RPMI7951 (cell line): ENCODE measurements at places on chromosomes 11 and 22.

DNA sequence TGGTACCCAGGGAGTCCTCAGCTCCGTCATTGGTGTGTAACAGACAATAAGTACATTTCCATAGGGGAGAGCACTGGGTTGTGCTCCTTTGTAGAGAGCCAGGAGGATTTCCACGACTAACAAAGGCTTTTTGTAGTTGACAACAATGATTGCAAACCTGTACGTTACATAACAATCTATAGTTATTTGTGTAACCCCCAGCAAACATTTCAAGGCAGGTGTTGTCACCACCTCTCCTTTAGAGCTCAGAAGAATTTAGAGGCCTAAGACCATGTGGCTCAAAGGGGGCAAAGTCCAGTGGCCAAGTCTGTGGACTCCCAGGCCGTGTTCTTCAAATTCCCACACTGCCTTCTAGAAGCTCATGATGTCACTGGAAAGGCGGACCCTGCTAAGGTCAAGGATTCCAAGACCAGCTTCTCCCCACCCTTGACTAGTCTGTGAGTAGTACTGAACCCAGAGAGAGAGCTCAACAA, 15.8 kb downstream of the RPL27A start:
- no peak for DNase-seq

DNA sequence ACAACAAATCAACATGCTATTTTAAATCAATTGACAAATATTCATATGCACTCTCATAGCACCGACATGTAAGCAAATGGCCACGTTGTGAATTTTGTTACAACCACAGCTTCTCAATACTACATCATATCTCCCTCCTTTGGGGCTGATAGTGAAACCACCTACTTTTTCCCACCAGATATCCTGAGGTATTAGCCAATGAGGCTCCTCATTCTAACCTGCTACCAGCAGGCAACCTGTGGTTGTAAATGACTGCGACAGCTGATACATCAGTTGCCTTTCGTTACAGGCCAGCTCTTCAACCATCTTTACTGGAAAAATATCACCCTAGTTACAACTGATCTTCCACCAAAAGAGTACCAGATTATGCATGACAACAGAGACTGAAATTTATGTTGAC, 3.7 kb upstream of the XKR3 start:
- DNase-seq: no peak

GRCh38 chr11:9208726-9209501, 56.2 kb downstream of the DENND5A start:
- peak; percentile 9 for DNase-seq

- DNase-seq: peak; percentile 53
Observed at GRCh38 chr11:95788921-95789505, 569 bp downstream of the FAM76B start.

- no peak for DNase-seq
Observed at GRCh38 chr22:43171019-43171491, 15.9 kb downstream of the TTLL12 start.

DNA sequence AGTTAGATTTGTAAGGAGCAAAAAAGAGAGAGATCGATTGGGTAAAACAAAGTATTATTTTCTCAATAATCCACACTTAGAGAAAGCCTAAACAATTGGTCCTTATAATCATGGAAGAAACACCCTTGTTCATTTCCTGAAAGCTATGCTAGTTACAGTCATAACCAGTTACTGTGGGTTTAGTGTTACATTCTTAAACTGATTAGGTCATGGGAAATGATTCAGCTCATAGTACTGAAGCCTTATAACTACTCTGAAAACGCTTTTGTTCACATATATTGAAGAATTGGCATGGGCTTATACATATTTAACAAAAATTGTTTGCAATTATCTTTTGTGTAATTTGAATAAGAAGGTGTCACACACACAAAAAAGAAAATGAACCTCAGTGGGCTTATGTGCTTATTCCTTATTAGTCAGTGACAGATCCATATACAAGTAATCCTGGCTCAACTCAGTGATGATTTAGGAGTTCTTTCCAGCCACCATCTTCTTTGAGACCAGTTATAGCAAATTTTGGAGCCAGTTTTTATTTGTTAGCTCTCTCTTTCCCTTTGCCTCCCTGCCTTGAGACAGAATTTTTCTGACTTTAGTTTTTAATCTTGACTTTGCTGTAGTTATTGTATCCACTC, 198.5 kb upstream of the CTSC start:
- peak; percentile 84 for DNase-seq

DNA sequence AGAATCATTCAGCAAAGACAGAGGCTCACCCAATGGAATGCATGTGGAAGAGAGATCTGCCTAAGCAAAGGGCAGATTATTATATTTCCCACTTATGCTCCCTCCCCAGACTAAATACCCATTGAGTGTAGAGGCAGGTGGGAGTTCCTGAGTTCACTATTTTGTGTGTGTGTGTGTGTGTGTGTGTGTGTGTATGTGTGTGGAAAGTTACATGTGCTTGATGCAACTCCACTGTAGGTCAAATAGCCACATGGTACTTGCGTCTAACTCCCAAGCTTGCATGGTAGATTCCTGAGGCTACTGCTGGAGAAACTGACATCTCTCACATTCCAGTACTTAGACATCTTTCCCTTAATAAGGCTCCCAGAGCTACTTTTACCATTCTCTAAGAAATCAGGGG, 3.4 kb upstream of the COPB1 start:
- no peak for DNase-seq

GRCh38 chr22:23424031-23424430, 156.1 kb downstream of the IGLL1 start:
- DNase-seq: no peak

- peak; percentile 11 for DNase-seq
Observed at GRCh38 chr11:112470355-112470754, 209.7 kb upstream of the PLET1 start.

GRCh38 chr11:119356349-119357031, 10.0 kb upstream of the MFRP start:
- no peak for DNase-seq

DNA sequence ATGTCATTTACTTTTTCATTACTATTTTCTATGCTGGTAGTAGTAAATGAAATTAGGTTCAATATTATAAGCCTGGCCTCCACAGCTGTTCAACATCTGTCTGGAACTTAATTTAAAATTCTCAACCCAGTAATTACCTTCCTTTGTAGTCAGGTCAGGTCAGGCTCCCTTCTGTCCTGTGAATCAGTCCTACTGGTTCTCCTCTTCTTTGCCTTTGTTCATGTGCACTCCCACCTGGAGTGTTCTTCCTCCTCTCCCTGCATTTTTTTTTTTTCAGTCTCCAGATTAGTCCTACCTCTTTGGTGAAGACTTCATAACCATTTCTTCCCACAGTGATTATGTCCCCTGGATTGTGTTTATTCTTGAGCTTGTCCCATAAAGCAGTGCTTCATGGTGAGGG, 67.9 kb downstream of the DKK3 start:
- no peak for DNase-seq

DNA sequence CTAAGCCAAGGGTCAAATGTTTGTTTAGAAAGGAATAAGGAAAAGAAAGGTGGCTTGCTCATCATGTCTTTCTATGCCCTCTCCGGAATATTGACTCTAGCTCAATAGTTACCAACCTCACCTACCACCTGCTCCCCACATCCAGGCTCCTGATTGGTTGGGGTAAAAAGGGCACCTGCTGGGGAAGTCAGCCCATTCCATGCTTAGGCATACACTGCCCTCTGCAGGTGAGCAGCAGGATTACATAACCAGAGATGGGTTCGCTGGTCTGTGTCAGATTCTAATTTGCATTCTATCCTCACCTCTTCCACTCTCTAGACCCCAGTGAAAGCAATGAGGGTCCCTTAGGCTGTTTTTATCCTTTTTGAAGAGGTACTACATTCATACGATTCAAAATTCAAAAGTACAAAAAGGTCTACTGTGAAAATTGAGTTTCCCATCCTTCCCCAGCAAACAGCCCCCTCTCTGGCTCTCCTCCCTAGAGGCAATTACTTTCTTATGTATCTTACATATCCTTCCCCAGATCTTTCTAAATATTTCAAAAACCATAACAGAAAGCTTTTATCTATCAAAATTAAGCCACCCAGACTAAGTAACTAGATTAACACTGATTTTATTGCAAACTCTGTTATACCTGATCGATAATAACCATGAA, 98.0 kb upstream of the ASPHD2 start:
- peak; percentile 28 for DNase-seq

DNA sequence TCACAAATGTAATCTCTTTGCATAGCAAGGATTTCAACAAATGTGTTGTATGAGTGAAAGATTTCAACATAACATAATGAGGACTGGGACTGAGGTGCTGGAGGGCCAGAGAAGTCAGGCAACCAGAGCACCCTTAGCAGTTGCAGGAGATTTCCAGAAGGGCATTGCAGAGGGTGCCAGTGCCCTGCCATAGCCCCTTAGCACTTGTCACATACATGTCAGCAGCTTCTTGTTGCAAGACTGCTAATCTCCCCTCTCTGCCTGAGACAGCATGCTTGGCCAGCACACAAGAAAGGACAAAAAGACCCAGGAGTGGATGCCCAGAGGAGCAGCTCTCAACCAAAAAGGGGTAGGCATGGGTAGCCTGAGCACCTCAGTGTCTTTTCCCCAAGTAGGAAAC, 43.2 kb downstream of the BBOX1 start:
- no peak for DNase-seq

GRCh38 chr22:24236656-24237055, 8.2 kb downstream of the GGT5 start:
- no peak for DNase-seq
